Lower leg skin (tissue), 4 donors: ENCODE measurements at places on chromosomes 3 and 15. TPM values are rescaled to one million over a fixed set of nuclear protein-coding genes. Genes with fewer than 3 reads are reported as not detected.

- no peak for DNase-seq
These were observed at the start of gene OR5AC2 for GRCh38 chr3:98086873-98087272. TSS of gene OR5AC2 (plus strand) at chr3:98087173. CDS start at chr3:98087173, 0 bp downstream.

DNA sequence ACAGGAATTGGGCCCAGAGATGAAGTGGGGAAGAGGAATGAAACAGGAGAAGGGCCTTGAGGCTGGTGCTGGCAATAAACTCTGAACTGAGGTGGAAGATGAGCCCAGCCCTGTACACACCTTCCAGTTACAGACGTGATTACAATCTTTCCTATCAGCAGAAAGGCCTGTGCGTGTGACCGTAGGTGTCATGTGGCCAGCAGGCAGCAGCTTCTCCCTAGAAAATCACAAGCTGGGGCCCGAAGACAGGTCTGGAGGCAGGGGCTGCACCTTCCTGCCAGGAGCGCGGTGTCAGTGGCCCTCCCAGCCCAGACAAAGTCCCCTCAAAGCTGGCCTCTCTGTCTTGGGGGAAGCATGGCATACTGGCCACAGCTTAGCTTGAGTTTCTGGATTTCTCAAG, 16.7 kb upstream of the PIGZ start:
- no peak for DNase-seq

DNA sequence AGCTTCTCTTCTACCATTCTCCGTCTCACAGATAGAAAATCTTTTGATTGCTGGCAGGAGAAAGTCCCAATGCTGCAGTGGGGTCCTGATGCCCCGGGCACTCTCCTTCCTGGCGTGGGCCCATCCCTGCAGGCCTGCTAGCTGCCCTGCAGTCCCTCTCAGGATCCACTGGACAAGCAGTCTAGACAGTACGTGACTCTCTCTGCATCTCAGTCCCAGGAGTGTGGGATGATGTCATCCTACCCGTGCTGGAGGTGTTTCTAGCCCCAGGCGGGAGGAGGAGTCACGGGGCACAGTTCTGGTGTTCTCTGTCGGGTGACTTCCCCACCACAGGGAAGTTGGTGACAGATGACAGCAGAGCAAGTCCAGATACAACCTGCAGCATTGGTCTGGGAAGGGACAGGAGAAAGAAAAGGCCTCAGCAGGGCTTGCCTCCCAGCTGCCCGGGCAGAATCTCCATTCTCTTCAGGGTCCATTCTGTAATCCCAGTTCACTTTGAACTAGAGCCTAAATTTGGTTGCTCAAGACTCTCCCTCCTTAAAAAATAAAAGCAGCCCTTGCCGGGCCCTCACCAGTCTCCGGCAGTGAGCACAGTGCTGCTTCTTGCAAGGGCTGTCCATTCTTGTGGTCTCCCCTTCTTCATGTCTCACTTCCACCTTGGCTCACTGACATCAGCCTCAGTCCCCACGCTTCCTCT, 30.6 kb downstream of the SLC28A1 start:
- peak; percentile 86 for DNase-seq

DNA sequence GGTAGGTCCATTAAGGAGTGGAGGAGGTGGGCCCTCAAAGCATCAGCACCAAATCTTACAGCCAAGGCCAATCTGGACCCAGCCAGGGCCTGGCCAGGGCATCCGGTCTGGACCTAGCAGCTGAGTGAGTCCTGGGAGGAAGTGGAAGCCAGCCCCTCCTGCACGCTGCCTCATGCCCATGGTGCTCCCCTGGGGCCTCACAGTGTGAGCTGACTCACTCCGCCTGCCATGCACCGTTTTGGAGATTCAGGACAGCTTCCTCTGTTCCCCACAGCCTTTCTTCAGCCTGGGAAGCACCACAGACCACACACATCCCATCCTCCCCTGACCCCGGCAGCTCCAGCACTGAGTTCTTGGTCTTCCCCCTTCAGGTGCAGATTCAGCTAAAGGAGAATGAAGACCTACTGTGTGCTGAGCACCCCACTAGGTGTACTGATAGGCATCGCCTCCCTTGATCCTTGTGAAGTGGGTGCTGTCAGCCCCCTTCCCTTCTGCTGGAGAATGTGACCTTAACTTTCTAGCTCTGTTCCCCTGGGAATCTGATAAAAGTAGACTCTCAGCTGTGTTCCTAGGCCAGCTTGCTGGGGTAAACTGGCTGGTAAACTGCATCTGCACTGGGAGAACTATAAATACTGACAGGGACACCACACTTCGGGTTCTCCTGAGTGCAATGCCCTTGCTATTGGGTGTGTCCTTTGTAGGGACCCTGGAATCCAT, 36.8 kb upstream of the SEC13 start:
- DNase-seq: no peak

- DNase-seq: no peak
These were observed 529.4 kb upstream of the AGTR1 start for GRCh38 chr3:148168347-148168746.

DNA sequence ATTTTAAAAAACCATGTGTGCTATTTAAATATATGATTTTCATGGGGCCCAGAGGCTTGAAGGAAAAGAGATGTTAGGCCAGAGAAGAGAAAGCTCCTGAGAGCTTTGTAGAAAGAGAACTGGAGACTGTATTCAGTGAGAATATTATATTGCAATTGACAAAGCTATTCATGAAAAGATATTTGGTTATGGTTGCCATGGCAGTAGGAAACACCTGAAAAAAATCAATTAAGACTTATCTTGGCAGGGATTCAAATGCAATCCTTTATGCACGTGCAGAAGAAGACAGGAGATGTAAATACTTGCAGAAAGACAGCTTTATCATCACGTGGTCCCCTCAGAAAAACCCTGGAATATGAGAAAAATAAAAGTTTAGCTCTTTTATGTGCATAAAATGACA, 636.0 kb upstream of the TBL1XR1 start:
- DNase-seq: no peak

CHD2 gene
- total RNA-seq: 92.3 TPM

GRCh38 chr3:154125378-154126030, 4.3 kb downstream of the ARHGEF26 start:
- no peak for DNase-seq

CFAP100 gene
- not detected for total RNA-seq
